Dermis blood vessel endothelial cell (primary cell): ENCODE measurements at places on chromosomes 6 and 20.
A peak's percentile ranks its signal among the peaks of the same experiment; 100 is the strongest.

DNA sequence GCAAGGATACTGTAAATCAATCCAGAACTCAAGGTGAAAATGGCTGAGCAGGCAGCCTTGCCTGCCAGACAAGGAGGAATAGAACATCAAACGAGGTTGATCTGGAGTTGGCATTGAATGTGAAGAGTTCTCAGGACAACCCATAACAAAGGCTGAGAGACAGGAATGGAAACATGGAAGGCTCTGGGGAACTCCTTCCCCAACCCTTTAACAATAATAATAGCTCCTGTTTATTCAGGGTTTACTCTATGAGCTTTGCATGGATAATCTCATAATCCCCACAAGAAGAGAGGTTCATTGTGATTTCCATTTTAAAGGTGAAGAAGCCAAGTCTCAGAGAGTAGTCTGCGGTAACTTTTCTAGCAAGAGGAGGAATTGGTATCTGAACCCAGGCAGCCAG lies 151.7 kb downstream of the SOD2 start:
- no peak for DNase-seq

DNA sequence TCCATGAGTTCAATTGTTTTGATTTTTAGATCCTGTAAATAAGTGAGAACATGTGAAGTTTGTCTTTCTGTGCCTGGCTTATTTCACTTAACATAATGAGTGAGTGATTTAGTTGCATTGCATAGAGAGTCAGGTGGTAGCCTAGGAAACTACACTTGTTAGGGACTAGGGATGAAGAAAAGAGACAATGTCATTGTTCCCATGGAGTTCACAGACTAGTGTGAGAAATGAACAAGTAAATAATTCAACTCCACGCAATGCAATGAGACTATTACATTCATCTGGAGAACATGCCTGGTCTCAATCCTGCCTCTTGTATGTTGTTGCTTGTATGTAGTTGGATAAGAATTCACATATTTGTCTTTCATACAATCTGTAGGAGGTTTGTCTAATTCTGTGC lies 76.3 kb upstream of the B3GAT2 start:
- no peak for DNase-seq

DNA sequence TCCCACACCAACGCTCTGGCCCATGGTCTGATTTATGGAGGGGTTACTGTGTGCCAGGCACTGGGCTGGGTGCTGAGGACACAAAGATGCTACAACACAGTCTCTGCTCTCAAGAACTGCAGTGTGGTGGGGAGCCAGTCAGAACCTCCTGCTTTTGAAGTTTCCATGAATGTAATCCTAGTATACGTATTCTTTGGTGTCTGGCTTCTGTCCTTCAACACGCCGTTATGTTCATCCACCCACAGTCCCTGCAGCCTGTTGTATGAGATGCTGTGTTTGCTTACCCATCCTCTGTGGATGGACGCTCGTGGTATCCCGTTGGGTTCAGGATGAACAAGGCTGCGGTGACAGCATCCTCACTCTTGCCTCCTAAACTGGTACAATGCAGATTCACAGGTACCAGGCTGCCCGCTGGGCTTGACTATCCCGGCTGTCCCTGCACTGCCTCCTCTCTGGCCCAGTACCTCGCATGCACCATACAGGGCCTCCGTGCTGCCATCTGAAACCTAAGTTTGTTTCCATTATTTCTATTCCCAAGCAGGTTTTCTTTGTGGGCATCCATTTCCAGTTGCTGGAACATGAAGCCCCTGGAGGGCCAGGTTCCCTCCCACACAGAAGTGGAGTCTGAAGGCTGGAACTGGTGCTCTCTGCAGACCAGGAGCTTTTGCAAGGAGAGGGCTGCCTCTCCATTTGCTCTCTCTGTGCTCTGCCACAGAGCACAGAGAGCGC lies 364.5 kb downstream of the ZFAND3 start:
- DNase-seq = no peak

GRCh38 chr6:28729501-28730402 lies 194.0 kb downstream of the TRIM27 start:
- no peak for DNase-seq

- no peak for DNase-seq
Observed at GRCh38 chr6:41222045-41222444, 6.1 kb upstream of the TREML4 start.

DNA sequence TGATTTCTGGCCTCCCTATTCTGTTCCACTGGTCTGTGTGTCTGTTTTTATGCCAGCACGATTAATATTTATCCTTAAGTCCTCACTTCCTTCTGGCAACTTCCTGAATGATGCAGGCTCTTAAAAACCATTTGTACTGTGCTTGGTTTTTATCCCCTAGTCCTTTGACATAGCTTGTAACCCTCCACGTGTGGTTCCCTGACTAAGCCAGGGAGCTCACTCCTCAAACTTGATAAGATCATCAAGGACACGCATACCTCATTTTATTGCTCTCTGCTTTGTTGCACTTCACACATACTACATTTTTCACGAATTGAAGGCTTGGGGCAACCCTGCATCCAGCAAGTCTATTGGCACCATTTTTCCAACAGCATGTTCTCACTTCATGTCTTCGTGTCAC lies 166.4 kb upstream of the UST start:
- DNase-seq = no peak

GRCh38 chr6:142222022-142222421 lies 75.0 kb downstream of the VTA1 start:
- no peak for DNase-seq

DNA sequence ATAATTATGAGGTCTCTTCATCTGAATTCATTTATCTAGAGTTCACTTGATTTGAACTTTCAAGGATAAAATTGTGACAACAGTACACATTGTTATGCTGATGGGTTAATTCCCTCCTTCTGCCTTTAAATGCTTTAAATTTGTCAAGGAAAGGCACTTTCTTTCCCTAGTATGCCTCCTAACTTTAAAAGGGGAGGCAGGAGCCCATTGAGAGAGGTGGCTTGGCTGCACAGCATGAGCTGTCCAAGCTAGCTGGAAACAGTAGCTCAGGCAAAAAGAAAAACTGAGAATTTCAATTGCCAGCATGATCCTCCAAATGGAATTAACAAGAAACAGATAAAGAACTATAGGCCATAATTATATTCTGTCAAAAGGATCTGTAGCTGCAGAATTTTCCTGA lies 243.3 kb upstream of the GRIK2 start:
- no peak for DNase-seq

GRCh38 chr6:128259730-128260685 lies 260.4 kb downstream of the PTPRK start:
- no peak for DNase-seq

- DNase-seq = no peak
Observed at GRCh38 chr6:170371080-170371479, 64.5 kb downstream of the FAM120B start.

DNA sequence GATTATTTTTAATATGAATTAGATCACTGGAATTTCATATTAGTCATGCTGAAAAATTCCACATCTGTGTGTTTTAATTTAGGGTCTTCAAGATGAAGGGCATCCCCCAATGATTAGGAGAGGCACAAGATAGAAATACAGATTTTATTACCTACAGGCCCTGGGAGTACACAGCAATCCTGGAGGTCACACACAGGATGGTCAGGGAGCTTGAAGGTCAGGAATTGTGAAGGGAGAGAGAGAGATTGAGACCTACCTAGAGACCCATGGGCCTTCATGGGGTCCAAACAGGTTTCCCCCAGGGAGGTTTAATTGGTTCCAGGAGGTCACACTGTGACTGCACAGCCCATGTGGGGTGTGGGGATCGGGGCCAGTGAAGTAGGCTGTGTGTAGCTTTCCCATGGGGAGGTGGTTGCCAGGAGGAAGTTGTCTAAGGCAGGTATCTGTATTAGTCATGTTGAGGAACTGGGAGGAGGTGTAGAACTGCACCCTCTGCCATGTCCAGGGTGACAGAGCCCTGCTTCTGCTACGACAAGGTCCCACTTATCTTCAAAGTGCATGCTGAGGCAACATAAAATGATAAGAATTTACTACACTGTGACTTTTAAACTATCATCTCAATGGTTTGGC lies 18.3 kb downstream of the SNX9 start:
- no peak for DNase-seq

DNA sequence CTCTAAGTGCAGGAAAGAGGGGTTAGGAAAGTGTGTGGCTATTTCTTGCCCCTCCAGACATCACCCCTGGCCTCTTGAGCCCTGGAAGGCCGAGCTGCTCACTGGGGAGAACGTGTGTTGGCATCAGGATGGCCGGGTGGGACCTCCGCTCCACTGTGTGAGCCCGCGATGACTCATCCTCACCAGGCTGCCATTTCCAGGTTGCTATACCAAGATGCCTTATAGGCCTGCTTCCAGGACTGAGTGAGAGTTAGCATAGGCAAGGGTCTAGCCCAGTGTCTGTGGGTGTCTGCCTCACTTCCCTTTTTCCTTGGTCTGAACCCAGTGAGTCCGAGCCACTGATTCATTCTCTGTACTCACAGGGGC lies 105.0 kb downstream of the MRPL14 start:
- DNase-seq = peak; percentile 46

- peak; percentile 64 for DNase-seq
Observed at GRCh38 chr20:4508773-4509172, 212.9 kb upstream of the PRND start.

DNA sequence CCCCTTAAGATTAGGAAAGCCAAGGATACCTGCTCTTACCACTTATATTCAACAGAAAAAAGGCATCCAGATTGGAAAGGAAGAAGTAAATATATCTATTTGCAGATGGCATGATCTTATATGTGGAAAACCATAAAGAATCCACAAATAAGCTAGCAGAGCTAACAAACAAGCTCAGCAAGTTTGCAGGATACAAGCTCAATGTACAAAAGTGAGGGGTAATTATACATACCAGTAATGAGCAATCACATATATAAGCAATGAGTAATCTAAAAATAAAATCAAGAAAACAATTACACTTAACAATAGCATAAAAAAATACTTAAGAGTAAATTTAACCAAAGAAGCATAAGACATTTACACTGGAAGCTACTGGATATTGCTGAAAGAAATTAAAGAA lies 31.6 kb upstream of the HMGN3 start:
- DNase-seq = no peak

- DNase-seq = peak; percentile 21
Observed at GRCh38 chr6:62283796-62284411, 2.1 kb downstream of the KHDRBS2 start.

DNA sequence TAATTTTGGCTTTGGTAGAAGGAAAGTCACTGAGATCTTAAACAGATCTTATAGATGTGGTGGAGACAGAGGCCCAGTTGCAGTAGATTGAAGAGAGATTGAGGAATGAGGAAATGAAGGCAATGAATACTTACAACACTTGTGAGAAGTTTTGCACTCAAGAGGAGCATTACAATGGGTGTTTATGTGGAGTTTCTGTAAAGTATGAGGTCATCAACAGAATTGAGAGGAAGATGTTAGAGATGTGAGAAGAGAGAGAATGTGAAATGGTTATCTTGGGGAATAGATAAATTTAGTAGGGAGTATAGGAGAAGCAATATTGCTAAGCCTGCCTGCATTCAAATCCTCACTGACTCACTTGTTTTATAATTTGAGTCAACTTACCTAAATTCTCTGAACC lies 83.4 kb downstream of the GFRAL start:
- no peak for DNase-seq

DNA sequence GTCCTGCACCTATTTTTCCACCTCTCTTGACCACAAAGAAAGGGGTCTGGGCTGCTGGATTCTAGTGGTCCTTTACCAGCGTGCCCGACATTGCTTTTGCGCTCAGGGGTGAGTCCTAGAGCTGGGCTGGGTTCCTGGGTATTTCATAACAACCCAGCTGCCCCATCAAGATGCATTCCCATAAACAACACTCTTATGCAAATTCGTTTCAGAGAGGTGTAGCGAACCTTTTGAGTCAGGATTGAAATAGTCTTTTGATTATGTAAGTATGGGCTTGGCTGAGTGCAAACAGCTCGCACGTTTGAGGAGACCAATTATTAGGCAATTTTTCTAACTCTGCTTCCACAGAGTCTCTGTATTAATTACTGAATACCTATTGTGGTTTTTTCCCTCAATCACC lies 13.7 kb downstream of the ACOT13 start:
- DNase-seq = no peak

DNA sequence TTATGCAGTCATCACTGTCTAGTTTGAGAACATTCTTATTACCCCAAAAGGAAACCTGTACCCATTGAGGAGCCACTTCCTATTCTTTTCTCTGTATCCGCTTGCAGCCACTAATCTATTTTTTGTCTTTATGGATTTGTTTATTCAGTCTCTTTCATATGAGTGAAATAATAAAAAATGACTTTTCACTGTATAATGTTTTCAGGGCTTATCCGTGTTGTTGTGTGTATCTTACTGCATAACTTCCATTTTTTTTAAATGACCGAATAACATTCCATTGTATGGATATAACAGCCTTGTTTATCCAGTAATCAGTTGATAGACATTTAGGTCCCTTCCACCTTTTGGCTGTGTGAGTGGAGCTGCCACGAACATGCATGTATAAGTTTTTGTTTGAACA lies 86.6 kb downstream of the ZFAND3 start:
- peak; percentile 47 for DNase-seq

DNA sequence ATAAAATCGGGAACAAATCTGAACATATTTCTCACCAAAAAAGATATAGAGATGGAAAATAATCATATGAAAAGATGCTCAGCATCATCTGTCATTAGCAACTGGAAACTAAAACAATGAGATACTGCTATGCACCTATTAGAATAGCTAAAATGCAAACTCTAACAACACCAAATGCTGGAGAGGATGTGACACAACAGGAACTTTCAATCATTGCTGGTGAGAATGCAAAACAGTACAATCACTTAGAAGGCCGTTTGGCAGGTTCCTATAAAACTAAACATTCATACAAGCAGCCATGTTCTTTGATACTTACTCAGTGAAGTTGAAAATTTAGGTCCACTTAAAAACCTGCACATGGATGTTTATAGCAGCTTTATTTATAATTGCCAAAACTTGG lies 67.0 kb downstream of the FAM50B start:
- DNase-seq = peak; percentile 86

- DNase-seq = no peak
Observed at GRCh38 chr6:54299542-54300269, 8.5 kb upstream of the TINAG start.

- no peak for DNase-seq
Observed at GRCh38 chr6:165178056-165178455, 131.3 kb downstream of the C6orf118 start.

DNA sequence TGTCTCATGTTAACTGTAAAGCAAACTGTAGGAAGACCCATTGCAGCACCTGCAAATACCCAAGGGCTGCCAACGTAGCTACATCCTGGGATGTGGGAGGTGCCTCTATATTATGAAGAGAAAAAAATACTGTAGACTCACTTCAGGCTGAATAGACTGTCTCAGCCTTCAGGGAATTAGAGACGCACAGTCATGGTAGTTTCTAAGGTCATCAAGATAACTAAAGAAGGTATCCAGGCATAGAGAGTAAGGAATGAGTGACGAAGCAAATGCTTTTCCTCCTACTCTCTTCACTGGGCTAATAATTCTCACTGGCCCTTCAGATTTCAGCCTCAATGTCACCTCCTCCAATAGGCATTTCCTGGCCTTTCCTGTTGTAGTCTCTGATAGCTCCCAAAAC lies 121.6 kb upstream of the ECI2 start:
- peak; percentile 42 for DNase-seq
